Dorsolateral prefrontal cortex (tissue), 122 donors: ENCODE measurements at places on chromosomes 2 and 18. TPM values are rescaled to one million over a fixed set of nuclear protein-coding genes. Genes with fewer than 3 reads are reported as not detected.
A peak's percentile ranks its signal among the peaks of the same experiment; 100 is the strongest.

Gene KRTCAP3
- 2.0 TPM for total RNA-seq

Gene ACMSD
- not detected for total RNA-seq

Gene REG3A
- not detected for total RNA-seq

Gene MEIS1
- total RNA-seq: 35.8 TPM

Gene SLC35F6
- 25.9 TPM for total RNA-seq

Gene ITGB6
- not detected for total RNA-seq

Gene CIB4
- not detected for total RNA-seq

Gene ADAM23
- 45.6 TPM for total RNA-seq

Gene PRKAG3
- 0.44 TPM for total RNA-seq

- DNase-seq: no peak
These were observed 499.2 kb downstream of the CNTNAP5 start for GRCh38 chr2:124524155-124524915.

DNA sequence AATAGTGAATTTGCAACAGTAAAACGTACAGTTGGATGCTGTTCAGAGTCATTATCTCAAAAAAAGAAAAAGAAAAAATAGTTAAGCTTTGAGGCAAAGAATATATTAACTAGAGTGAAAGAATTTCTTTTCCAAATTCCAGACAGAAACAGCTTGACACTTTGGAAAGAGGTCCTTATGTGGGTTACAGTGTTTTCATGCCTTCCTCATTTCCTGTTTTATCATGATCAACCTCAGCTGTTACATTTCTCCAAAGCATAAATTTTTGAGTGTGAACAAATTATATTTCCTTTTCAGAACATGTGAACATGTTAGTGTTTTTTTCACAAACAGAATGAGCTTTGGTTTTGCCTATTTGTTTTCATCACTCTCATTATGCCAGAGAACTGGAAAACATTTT lies 13.6 kb downstream of the FRZB start:
- no peak for DNase-seq

DNA sequence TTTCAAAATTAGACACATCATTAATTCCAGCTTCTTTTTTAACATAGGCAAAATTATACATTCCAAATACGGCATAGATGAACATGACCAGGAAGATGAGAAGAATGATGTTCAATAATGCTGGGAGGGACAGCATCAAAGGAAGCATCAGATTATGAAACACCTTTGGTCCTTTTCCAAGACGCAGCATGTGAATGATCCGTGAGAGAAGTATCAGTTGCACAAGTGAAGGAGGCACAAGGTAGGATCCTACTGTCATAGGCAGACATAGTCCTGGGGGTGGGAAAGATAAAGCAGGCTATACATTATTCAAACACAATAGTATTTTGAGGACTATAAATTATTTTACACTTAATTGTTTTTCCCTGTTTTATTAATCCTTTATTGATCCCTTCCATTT lies 30.6 kb upstream of the SCN9A start:
- no peak for DNase-seq

- DNase-seq: no peak
These were observed 461.1 kb downstream of the LPIN1 start for GRCh38 chr2:12207491-12207890.

- DNase-seq: no peak
These were observed 54.8 kb upstream of the PROKR1 start for GRCh38 chr2:68588589-68588988.

GRCh38 chr2:205427112-205427511 lies 255.2 kb upstream of the NRP2 start:
- no peak for DNase-seq

DNA sequence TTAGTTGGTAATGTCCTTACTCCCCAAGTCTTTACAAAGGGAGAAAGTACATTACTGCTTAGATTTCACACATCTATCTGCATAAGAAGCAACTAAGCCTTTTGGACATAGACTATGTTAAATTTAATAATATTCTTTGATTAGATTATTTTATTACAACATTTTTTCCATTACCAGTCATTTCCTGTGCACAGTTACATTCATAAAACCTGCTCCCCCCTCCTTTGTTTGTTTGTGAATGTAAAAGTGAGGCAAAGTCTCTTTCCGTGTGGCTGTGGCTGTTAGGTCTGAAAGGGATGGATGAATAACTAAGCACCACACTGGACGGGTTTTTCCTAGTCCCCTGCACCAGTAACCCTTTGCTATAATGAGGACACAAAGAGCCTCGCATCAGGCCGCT lies 9.6 kb downstream of the PTGR3 start:
- no peak for DNase-seq

GRCh38 chr2:201833781-201834180 lies 27.4 kb downstream of the CDK15 start:
- no peak for DNase-seq

GRCh38 chr2:117378653-117379052 lies 435.8 kb upstream of the DDX18 start:
- DNase-seq: no peak

GRCh38 chr2:7437141-7437540 lies 519.9 kb downstream of the RNF144A start:
- no peak for DNase-seq

DNA sequence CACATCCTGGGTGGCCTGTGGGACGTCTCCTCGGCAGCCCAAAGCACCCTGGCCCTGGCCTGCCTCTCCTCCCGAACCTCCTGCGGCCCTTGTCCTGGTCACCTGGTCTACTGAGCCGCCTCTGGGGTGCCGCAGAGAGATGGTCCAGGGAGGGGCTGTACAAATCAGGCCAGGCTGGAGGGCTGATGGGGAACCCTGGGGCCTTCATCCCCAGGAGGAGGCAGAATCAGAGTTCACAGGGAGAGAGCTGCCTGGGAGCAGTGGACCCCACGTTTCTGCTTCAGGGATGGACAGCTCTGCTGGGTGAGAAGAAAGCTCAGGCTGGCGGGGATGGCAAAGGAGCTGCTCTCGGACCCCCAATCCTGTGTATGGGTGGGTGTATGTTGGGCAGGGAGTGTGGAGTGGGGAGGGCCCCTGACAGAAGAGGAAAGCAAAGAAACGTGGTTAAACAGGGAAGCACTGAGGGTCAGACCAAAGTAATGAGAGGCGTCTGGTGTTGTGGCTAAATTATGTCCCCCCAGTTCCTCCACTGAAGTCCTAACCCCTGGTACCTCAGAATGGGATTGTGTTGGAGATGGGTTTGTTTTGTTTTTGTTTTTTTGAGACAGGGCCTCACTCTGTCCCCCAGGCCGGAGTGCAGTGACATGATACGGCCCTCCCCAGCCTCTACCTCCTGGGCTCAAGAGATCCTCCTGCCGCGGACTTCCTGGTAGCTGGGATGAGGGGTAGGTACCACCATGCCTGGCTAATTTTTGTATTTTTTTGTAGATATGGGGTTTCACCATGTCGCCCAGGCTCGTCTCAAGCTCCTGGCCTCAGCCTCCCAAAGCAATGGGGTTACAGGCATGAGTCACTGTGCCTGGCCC lies 73.4 kb upstream of the SMAD7 start:
- peak; percentile 39 for DNase-seq

DNA sequence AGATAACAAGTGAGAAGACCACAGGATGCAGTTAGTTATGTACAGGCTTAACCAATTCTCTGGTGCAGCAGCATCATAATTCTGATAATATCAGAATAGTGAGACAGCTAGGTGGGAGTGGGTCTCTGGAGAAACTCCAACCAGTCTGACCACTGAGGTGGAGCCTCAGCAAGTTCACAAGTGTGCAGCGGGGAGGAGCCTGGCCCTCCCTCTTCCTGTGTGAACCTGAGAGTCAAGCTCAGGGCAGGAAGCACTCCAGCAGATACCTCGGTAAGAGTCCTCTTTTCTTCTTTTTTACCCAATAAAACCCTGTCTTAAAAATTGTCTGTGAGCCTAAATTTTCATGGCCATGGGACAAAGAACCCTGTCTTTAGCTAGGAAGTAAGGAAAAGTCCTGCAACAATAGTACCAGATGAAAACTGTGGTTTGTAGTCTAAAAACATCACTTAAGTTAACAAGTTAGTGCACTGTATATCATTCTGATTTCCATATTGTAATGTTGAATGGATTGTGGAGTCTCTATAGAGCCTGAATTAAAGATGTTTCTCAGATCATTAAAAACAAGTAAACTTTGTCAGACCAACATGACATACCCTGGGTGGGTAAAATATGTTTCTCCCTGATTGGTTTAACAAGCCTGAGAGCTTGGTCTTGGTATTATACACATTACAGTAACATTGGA lies 370.8 kb downstream of the TMEM182 start:
- no peak for DNase-seq

DNA sequence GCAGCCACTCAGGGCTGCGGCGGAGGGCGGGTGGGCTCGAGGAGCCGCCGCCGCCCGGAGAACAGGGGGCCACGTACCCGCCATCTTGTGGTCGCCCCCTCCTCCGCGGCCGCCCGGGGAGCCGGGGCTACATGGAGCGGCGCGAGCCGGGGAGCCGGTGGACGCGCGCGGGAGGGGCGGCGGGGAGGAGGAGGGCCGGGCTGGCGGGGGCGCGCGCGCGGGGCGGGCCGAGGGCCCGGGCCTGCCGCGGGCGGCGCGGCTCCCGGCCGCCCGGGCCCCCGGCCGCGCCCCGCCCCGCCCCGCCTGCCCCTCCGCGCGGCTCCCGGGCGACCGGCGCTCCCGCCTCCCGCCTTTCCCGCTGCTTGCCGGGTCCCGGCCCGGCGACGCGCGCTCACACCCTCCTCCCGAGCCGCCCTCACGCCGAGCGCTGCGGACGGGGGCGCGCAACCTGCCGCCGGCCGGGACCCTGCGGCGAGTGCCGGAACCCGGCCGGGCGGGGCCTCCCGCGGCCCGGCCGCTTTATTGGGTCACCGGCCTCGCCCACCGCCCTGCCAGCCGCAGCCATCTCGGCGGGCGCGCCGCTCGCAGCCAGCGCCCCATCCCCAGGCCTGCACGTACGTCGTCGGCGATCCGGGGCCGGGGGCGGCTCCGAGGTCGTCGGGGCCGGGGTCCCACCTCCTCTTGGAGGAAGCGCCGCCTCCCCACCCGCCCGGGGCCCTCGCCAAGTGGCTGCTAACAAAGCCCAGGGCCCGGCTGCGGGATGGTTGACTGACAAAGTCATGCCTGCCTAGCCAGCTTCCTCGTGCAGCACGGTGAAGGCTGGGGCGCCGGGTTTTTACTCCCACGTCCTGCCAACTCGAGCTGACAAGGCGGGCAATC lies at the start of gene PPP4R1:
PPP4R1 (minus strand) TSS at position 159 of the 879 bp plus-strand sequence; CDS start at position 84, 75 bp downstream.
- peak; percentile 72 for DNase-seq

- DNase-seq: peak; percentile 42
These were observed 176.6 kb upstream of the CREB1 start for GRCh38 chr2:207352978-207353671.

DNA sequence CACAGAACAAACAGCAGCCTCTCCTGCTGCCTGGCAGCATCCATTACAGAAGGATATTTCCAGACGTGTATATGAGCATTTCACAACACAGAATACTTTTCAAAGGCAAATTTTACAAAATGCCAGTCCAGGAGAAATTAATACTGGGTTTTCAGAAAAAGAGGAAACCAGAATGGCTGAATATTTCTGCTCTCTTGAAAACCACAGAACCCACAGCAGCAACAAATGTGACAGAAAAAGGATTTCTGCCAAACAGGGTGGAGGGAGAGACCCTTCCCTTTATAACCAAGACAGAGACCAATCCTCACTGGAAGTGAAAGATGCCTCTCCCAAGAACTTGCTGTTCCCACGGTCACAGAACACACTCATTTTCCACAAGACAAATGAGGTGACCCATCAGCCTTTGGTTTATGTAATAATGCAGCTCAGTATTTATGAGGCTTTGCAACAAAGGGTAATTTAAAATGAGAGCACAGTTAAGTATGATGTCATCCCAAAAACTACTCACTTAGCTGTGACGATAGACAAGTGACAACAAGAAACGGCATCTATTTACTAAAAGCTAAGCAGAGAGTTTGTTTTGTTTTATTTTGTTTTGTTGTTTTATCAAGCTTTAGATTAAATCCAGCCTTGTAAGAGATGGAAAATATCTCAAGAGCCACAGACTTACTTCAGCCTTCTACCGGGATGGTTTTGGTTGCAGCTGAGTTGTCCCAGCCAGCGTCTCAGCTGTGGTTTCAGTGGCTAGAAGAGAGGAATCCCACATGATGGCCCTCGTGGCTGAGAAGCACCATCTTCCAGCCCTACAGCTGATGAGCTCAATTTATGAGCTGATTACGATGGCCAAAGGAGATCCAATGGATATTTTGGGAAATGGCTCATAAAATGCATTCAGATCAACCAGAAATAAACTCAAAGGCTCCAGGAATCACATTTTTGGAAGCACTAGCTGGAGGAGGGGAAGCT lies 249.3 kb upstream of the AGAP1 start:
- no peak for DNase-seq

DNA sequence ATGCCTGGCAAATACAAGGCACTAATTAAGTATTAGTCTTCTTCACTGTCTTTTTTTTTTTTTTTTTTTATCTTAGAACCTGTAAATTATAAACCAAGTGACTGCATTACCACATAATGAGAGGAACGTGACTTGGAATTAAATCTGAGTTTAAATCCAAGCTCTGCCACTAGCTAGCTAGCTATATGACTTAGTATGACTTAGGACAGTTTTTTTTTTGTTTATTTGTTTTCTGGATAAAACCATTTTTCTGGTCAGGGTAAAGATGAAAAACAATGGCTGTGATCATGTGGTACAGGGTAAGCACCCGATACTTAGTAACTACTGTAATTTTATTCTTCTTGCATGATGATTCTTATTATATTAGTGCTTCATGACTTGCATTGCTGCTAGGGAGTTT lies 191.8 kb upstream of the LRRTM1 start:
- DNase-seq: no peak
